ENCODE measurements at places on chromosomes 2 and 18.

DNA sequence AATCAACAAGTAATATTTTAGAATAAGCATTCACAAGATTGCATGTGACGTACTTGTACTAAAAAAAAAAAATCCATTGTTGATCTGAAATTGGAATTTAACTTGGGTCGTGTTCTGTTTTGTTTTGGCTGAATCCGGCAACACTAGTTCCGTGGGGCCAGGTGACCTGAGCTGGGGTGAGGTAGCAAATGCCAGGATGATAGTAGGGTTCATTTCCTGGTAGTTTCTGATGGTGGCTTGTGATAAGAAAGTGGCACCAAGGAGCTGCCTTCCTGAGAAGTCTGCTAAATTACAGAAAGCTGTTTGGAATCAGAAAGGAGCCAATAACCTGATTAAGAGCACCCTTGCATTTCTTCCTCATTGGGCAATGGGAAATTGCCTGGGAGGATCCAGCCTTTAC is 126.4 kb upstream of the DLX2 start:
- no peak for DNase-seq

DNA sequence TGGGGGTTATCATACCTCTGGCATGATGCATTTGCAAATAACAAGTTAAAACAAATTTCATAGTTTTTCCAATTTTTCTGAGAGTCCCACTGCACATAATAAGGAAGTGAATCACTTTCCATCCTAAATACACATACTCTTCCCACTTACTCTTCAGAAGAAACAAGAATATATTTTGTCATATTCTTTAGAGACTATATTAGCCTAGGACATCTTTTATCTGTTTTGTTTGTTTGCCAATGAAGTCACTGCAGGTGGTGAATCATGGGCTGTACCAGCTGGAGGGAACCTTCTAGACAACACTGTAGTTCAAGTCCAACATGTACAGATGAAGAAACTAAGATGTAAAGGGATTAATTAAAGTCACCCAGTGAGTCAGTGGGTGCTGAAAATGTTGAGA is 116.8 kb downstream of the XIRP2 start:
- DNase-seq: no peak

DNA sequence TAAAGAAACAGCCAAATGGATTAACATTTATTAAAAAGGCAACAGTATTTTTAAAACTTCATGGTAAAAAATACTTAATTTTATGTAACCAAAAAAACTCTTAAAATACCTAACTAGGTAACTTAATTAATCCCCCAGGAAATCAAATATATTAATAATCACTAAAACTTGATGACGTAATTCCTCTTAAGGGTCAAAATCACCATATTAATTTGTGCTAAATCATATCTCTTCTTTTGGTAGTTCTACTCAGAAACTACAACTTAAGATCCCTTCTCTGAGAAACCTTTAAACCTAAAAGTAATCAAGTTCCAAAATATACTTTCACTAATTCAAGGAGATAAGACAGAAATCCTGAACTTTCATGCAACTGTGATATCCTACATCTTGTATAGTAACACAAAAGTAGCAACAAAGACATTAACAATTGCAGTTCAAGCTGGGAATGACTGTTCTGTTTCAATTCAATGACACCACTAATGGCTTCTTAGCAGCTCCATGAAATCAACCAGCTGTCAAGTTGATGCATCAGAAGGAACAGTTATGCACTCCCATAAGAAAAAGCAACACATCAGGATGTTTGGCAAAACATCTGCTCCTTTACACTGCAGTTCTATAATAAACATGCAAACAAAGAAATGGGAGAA is 4.0 kb downstream of the BAZ2B start:
- DNase-seq: no peak

DNA sequence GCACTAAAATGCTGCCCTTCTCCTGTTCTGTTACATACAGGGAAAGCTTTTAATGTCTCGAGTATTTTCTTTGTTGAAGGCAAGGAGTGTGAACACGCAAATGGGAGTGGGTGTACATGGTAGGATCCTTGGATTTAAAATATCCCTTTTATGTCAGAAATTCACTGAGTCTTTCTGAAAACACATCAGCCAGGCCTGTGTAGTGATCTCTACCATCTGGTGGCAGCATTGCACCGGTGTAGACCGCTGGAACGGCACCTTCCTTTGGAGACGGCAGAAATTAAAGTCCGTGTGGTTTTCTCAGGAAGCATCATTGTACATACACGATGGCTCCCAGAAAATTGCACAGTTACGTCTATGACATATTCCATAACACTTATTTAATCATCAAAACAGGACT is 515.8 kb downstream of the GALR1 start:
- DNase-seq: no peak

- DNase-seq: no peak
Measured at GRCh38 chr2:37874470-37874869, 50.6 kb upstream of the RMDN2 start.

- DNase-seq: no peak
Measured at GRCh38 chr2:61633250-61633649, 95.1 kb upstream of the XPO1 start.

DNA sequence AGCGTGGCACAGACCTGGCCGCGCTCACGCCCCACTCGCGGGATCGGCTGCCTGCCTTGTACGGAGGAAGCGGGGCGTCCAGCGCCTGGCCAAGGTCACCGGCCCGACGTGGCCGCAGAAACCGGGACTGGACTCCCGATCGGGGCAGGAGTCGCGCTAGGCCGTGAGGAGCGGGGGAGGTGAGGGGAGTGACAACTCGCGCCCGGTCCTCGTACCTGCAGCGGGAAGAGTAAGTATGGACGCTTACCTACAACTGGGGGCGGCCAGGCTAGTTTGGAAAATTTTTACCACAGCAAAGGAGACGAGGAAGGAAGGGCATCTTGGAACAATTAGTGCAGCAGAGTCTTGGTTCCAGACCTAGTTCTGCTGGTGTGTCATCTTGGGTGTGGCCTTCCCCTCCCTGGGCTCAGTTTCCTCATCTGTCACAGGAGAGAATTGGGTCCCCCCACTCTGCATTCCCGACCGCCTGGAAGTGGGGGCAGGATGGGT is 693 bp downstream of the UBE2F start:
- peak; percentile 21 for DNase-seq

- DNase-seq: no peak
Measured at GRCh38 chr2:191693166-191693565, 15.2 kb downstream of the NABP1 start.

DNA sequence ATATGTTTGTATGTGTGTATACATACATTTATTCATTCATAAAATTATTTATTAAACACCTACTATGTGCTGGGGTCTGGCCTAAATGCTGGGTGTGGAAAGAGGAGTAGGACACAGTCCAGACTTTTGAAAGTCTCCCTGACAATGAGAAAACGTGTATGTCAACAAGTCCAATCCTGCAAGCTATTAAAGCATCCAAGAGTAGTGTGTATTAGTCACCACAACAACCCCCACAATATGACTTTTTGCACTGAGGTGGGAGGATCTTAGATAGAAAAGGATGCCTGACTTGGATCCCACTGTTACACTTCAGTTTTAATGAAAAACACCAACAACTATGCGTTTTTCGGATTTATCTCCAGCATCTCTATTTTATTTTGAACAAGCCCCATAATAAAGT is 446.4 kb downstream of the EPHA4 start:
- DNase-seq: no peak

- no peak for DNase-seq
Measured at GRCh38 chr2:114488841-114489530, 46.5 kb downstream of the DPP10 start.

DNA sequence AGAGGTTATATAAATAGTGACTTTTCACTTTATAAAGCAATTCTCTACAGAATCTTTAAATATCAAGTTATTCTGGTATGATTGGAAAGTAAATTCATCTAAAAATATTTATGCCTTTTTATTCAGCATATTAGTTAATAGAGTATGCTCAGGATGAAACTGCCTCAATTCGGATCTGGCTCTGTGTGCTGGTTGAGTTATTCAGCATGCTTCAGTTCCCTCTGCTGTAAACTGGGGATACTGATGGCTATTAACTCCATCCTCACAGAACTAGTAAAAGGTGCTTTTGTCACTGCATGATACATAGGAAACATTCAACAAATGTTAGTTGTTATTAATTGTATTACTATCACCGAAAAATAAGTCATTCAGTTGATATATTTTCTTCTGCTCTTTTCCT is 250.3 kb downstream of the NRXN1 start:
- no peak for DNase-seq

DNA sequence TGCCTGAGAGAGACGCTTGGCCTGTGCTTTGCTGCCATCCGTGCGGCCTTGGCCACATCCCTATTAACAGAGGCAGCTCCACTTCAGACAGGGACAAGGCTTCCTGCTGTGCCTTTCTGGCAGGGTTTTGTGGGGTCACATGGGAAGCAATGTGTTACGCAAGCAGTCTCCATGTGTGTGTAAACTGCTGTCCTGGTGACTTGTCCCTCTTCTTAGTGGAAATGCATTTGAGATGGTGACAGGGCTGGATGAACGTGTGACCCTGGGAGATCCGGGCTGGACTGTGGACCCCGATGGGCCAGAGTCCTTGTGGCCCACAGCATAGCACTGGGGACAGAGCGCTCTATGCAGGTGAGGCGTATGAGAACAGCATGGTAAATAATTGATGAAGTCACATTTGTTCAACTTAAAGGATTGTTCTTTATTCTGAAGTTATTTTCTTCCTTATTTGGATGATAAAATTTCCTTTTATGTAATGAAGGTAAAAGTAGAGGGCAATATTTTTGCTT is 23.2 kb downstream of the ASB1 start:
- DNase-seq: no peak

GRCh38 chr2:96099861-96100798 is 16.2 kb downstream of the ADRA2B start:
- DNase-seq: no peak

DNA sequence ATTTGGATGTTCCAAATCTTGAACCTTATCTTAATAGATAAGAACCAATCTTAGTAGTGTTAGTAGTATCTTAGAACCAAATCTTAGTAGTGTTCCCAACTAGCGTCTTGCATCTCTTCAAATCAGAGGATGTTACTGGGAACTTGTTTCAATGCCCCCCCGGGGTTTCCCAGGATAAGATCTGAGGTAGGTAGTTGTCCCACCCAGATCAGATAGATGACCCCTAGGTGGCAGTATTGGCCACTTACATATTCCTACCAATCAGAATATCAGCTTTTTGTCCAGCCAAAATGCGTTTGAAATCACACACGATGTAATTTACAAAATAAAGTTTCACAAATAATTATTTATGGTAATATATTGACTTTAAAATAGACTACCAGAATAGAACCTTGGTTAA is 314.8 kb downstream of the MBD2 start:
- DNase-seq: peak; percentile 9

- no peak for DNase-seq
Measured at GRCh38 chr2:109380502-109381326, 233.1 kb downstream of the SEPTIN10 start.

DNA sequence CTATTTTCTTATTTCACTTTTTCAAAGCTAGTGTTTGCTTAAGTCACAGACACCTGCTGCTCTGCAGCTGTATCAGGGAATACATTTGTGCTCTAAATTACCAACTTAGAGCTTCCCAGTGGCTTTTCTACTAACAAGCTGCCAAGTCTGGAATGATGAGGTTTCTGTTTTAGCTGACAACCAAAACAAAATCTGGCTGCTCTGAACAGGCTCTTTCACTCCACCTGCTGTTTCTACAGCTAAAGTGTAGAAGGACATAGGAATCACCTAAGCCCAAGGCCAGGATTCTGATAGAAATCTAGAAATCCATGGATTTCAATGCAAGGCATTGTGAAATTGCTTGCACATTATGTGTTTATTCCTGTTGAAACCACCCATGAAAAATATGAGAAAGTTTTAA is 201.2 kb downstream of the SUCLG1 start:
- no peak for DNase-seq

DNA sequence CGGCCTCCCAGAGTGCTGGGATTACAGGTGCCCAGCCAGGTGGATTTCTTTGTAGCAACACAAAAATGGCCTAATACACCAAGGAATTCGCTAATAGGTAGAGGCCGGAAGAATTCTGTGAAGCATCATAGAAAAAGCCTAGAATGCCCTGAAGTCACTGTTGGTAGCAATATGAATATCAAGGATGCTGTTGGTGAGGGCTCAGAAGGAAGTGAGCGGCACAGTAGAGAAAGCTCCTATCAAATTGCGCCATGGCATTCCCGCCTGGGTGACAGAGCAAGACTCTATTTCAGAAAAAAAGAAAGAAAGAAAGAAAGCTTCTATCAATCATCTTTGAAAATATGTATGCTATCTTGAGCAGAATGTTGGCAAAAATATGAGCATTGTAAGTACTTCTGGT is 23.8 kb downstream of the GALNT5 start:
- DNase-seq: no peak

DNA sequence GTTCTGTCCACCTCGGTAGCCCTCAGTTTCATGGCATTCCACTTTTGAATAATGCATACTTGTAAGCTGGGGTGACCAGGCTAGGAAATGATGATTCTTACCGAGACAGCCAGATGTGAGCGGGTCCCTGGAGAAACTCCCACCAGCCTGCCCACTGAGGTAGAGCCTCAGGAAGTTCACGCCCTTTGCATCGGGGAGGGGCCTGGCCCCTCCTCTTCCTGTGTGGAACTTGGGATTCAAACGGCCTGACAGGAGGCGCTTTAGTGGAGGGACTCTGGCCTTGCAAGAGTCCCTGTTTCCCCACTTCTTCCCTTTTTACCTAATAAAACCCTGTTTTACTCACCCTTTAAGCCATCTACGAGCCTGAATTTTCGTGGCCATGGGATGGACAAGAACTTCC is 44.6 kb downstream of the MRO start:
- no peak for DNase-seq

DNA sequence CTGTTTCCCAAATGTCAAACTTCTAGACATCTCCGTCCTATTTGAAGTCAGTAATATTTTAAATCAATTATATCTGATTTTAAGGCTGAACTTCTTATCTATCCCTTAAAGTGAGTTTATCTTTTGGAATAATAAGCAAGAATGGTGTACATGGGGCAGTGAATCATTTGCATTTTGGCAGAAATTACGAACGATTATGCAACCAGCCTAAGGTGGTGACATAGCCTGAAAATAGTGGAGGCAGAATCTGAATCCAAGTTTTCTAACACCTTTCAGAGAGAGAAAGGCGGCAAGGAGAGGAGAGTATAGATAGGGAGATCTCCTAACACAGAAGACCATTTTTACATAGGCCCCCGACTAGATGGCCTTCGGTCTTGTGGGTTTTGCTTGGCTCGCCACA is 10.7 kb downstream of the ZBTB14 start:
- no peak for DNase-seq

GRCh38 chr2:75986617-75987016 is 275.9 kb upstream of the GCFC2 start:
- no peak for DNase-seq

- peak; percentile 28 for DNase-seq
Measured at GRCh38 chr2:28895189-28895893, 874 bp downstream of the WDR43 start.

- DNase-seq: no peak
Measured at GRCh38 chr2:178677599-178677998, 129.6 kb downstream of the TTN start.

GRCh38 chr2:196145256-196145655 is 26.1 kb downstream of the STK17B start:
- no peak for DNase-seq
